ENCODE measurements at places on chromosomes 7 and 10. TPM values are rescaled to one million over a fixed set of nuclear protein-coding genes. Genes with fewer than 3 reads are reported as not detected.

Gene CHRM2
- total RNA-seq = not detected

Gene CDC14C
- total RNA-seq = not detected

Gene ADRA2A
- total RNA-seq = 5.6 TPM

Gene UPK3B
- total RNA-seq = 6.0 TPM

Gene ITGA8
- total RNA-seq = 1.9 TPM

Gene HMX3
- total RNA-seq = not detected

Data from suprapubic skin (tissue), 4 donors.